ENCODE measurements at places on chromosomes 1 and 21.

- no peak for DNase-seq
Measured at GRCh38 chr21:30209601-30210000, 6.3 kb downstream of the CLDN8 start.

DNA sequence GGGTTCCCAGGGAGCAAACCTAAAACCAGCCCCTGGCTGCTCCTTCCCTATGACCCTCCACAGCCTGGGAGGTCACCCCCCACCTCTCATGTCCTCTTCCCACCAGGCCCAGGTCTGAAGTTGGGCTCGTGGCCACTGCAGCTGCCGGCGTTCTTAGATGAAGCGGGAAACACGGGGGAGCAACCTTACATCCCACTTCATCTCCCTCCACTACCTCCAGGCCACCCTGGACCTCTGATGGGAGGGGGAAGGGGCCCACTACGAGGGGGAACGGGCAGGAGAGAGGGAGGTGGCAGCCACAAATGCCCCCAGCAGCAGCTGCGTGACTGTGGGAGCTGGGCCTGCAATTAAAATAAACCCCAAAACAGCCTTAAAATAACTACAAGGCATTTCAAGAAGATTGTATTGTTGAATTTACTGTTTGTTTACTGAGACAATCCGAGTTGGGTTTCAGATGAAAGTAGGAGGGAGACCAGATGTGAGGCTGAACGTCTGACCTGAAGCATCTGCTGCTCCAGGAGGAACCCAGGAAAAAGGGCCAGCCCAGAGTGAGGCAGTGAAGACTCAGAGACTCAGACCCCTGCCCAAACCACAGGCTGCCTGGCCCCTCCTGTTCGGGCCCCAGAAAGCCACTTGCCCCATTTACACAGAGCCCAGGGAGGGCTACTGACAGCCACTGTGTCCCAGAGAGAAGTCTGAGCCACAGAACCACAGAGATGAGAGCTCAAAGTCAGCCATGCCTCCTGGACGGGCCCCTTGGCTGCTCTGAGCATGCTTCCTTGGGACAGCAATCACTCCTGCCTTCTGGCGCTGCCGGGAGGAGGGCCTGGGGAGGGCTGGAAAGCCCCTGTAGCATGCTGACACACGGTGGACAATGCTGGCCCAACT lies 59.8 kb downstream of the GLIS1 start:
- DNase-seq, result no peak

- peak; percentile 39 for DNase-seq
Measured at GRCh38 chr21:34962586-34963222, 86.4 kb downstream of the RUNX1 start.

GRCh38 chr1:228540161-228540917 lies 53.2 kb downstream of the RNF187 start:
- DNase-seq, result no peak

- DNase-seq, result no peak
Measured at GRCh38 chr1:189158155-189158554, 1319.5 kb downstream of the BRINP3 start.

DNA sequence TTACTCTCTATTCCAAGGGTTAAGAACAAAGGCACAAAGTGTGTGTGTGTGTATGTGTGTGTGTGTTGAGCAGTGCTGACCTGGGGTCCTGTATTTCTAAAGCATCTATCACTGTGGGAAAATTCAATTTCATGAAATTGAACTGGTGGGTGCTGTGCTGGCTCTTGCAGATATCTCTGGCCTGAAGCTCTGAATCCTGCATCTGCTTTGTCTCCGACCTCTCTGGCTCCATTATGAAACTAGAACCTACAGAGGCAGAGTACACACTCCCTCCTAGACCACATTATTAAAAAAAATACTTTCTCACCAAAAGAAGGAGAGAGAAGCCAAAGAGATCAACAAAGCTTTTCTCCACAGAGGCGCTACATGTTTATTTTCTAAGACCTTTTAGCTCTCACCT lies 88.4 kb upstream of the PDE4B start:
- DNase-seq, result no peak

Measured in stimulated activated CD4-positive, alpha-beta T cell treated with anti-CD3 and anti-CD28 coated beads, Interleukin-15, amount 100 ng/mL, for 48 hours (primary cell).